Uterus (tissue), 4 donors: ENCODE measurements at places on chromosomes 13 and 19. TPM values are rescaled to one million over a fixed set of nuclear protein-coding genes. Genes with fewer than 3 reads are reported as not detected.

The C13orf42 gene
- total RNA-seq: not detected

The F7 gene
- 0.69 TPM for total RNA-seq

The DHRS12 gene
- total RNA-seq: 9.9 TPM

The FBN3 gene
- total RNA-seq: 32.8 TPM

The THAP8 gene
- 6.5 TPM for total RNA-seq

The TMEM221 gene
- total RNA-seq: not detected

The MAST1 gene
- not detected for total RNA-seq

The GIPC3 gene
- not detected for total RNA-seq

The ZNF507 gene
- total RNA-seq: 35.6 TPM

The ICAM4 gene
- not detected for total RNA-seq

The KIR2DL3 gene
- not detected for total RNA-seq

The B3GNT8 gene
- 14.1 TPM for total RNA-seq

The GIPR gene
- total RNA-seq: not detected

The TNFSF9 gene
- total RNA-seq: not detected

The ZNF135 gene
- 12.6 TPM for total RNA-seq

The ZNF700 gene
- total RNA-seq: 19.7 TPM

The ABHD17A gene
- 33.8 TPM for total RNA-seq

The CCL25 gene
- total RNA-seq: not detected

The SLC25A23 gene
- total RNA-seq: 69.1 TPM

The PNKP gene
- 47.7 TPM for total RNA-seq

The ACER1 gene
- not detected for total RNA-seq

The C19orf38 gene
- 2.7 TPM for total RNA-seq

The CASP14 gene
- not detected for total RNA-seq

The CHST8 gene
- total RNA-seq: not detected

The LIPE gene
- 26.0 TPM for total RNA-seq

The PSMD8 gene
- 67.4 TPM for total RNA-seq

The WDR88 gene
- total RNA-seq: not detected

The ZGLP1 gene
- total RNA-seq: 2.5 TPM

The RFX1 gene
- 0.26 TPM for total RNA-seq

The FLT1 gene
- total RNA-seq: 95.3 TPM

The ZNF814 gene
- total RNA-seq: 10.5 TPM
